NCI-H1105 (cell line): ENCODE measurements at places on chromosomes 4 and X.

- DNase-seq = no peak
These were observed 82.1 kb upstream of the IQCM start for GRCh38 chr4:149897783-149898182.

DNA sequence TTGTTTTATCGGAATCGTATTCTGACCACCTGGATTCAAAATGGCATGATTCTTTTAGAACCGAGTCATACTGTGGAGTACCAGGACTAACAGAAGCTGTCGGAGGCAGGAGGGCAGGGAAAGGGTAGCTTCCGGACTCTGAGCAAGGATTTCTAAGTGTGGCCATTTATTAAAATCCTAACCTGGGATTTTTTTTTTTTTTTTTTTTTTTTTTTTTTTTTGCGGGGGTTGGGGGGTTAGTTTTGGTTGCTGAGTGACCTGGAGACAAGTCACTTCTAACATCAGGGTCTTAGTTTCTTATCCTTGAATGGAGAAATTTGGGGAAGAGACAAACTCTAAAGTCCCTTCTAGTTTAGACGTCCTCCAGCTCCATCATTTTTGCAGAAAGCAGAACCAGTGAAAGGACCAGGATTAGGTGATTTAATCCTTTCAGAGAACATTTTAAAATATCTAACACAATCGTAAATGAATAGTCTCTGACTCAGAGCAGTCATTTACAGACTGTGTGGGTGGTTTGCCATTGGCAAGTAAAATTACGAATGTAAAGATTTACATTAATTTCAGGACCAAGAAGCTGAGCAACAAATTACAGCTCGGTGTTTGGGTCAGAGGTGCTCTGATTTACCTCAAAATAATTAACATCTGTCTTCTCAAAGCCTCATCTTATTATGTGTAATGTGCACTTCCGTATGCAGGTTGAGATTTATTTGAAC lies 7.3 kb downstream of the SLC25A5 start:
- DNase-seq = no peak

DNA sequence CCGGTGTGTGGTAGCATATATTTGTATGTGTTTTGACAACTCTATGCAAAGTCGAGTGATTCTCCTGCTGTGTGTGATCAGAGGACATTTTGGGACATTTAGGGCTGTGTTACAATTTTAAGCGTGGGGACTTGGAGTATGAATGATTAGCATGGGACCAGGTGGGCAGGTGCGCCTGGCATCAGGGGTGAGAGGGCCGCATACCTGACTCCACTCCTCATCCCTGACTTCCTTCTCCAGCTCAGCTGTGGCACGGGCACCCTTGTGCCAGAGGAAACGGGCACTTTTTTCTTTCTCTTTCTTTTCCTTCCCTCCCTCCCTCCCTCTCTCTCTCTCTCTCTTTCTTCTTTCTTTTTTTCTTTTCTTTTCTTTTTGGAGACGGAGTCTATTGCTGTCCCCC lies 15.7 kb upstream of the PLCXD1 start:
- DNase-seq = no peak

GRCh38 chr4:30208731-30209435 lies 511.3 kb upstream of the PCDH7 start:
- DNase-seq = no peak

DNA sequence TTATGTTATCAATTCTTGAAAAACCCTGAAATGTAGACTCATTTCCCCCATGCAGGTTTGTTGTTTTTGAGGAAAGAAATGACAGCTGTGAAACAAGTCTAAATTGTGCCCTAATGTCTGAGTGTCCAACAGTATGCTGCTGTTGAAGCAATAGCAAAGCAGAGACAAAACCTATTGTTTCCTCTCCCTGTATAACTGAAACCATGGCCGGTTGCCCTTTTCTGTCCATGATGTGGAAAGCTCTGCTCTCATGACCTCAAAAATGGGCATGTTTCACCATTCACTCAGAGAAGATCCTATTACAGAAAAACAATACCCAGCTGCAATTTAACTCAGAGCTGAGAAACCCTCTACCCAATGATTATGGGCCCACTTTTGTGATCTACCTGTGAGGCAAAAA lies 312.6 kb upstream of the FTHL17 start:
- no peak for DNase-seq

DNA sequence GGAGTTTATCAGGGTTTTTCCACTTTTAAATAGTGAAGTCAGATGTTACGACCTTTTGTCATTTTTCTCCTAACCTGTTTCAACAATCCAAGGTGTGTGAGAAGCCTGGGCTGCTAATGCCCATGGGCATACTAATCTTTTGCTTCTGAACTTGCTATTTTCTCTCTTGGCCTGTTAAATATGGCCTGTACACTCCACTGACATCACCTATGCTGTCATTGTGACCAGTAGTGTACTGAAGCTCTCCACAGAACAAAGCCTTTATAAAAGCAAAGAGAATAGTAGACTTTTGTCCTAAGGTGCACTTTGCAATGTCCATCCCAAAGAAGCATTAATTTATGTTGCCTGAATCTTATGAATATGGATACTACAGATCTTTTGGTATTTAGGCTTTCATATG lies 1490.5 kb downstream of the STIM2 start:
- DNase-seq = no peak

DNA sequence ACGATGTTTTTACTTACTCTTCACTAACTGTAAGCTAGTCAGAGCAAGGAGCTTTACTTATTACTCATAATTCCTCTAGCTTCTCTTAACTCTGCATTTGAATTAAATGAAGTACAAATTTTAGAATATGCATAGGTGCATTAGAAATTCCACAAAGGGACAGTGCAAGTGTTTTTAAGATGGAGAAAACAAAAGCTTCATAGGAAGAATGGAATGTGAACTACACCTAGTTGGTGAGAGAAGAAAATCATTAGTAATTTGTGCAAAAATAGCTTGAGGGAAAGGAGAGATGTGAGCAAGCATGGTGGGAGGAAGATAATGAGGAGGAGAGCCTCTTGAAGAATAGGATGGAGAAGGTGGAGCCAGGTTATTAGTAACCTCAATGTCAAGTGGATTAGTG lies 77.5 kb upstream of the SMARCA5 start:
- DNase-seq = no peak

DNA sequence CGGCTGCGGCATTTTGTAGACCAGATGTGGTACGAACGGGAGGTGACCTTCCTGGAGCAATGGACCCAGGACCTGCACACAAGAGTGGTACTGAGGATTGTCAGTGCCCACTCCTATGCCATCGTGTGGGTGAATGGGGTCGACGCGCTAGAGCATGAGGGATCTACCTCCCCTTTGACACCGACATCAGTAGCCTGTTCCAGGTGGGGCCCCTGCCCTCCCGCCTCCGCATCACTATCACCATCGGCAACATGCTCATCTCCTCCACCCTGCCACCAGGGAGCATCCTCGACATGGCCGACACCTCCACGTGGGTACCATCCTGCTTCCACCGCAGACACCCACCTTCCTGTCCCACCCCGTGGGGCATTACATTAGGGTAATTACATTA lies 46.2 kb downstream of the SMARCA5 start:
- no peak for DNase-seq

DNA sequence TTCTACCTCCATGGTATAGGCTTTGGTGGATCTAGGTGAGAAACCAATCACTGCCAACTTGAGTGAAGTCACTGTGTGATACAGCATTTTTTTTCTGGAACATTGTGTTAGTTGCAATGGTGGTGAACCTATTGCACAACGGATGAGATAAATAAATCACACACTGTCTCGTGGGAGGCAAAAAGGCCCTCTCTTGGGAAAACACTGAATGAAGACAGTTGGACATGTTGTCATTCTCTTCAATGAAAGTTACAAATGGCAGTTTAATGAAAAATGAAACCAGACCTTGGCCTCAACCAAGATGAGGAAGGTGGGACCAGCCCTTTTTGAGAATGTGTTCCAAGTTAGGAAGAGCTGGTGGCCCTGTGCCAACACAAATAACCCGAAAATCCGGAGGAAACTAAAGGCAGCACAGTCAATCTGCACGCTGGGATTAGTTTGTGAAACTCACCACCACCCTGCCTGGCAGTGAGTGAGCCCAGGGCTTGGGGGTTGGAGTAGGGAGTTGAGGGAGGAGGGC lies 5.4 kb upstream of the ADGRG2 start:
- DNase-seq = no peak

GRCh38 chr4:1725521-1725920 lies 4.2 kb downstream of the TACC3 start:
- no peak for DNase-seq

DNA sequence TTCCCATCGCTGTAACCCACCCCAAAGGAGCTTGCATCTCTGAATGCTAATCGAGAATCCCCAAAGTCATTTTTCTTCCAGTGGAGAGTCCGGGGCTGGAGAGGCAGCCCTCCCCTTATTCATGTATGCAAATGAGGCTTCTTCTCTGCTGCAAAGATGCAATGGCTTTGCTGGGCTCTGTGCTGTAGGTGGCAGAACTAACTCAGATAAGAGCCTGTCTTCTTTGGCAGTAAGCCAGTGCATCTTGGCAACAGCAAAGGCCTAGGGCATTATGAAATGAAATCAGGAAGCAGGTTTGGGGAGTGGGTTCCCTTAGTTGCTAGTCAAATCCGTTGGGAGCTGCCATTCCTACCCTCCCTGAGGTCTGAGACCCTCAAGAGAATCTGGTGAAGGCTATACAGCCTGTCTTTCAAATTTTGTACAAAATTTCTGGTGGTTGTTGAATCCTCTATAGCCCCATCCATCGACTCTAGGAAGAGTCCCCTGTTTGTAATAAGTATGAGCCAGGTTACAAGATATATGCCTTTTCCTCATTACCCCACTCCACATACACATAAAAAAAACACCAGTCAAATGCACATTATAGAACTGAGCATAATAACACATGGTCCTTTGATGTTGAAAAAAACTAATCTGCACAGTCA lies 290.6 kb upstream of the TAPT1 start:
- DNase-seq = no peak

GRCh38 chr4:632196-632790 lies 6.9 kb downstream of the PDE6B start:
- DNase-seq = no peak

DNA sequence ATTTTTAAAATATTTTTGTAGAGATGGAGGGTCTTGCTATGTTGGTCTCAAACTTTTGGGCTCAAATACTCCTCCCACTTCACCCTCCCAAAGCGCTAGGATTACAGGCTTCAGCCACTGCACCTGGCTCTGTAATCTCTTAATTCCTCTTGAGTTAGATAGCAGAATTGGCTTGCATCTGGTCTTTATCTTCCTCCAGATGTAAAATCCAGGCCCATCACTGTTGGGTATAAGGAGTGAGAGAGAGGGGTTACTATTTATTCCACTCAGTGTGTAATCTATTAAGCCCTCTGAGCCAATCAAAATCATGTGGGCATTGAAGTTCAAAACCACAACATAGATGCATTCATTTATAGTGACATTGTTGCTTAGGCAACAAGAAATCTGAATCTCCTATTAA lies 33.9 kb downstream of the ANK2 start:
- DNase-seq = no peak

GRCh38 chr4:16227462-16227868 lies 1.2 kb upstream of the TAPT1 start:
- DNase-seq = no peak

- no peak for DNase-seq
These were observed 23.3 kb downstream of the F8A3 start for GRCh38 chrX:155434906-155435743.

- no peak for DNase-seq
These were observed 57.1 kb upstream of the TNIP3 start for GRCh38 chr4:121221201-121221600.

- DNase-seq = no peak
These were observed 109.0 kb upstream of the ARSJ start for GRCh38 chr4:114088481-114088880.

GRCh38 chrX:20455001-20455400 lies 188.3 kb upstream of the RPS6KA3 start:
- DNase-seq = no peak

GRCh38 chr4:15649914-15650545 lies 5.1 kb downstream of the FBXL5 start:
- DNase-seq = peak; percentile 31

- DNase-seq = no peak
These were observed 117.1 kb downstream of the CORIN start for GRCh38 chr4:47720787-47721186.

DNA sequence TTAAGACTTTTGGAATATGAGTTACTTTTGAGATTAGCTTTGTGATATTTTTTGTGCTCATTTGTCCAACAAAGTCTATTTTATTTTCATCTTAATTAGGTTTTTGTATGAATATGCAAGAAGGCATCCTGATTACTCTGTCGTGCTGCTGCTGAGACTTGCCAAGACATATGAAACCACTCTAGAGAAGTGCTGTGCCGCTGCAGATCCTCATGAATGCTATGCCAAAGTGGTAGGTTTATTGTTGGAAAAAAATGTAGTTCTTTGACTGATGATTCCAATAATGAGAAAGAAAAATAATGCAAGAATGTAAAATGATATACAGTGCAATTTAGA lies 10.8 kb downstream of the ALB start:
- no peak for DNase-seq

DNA sequence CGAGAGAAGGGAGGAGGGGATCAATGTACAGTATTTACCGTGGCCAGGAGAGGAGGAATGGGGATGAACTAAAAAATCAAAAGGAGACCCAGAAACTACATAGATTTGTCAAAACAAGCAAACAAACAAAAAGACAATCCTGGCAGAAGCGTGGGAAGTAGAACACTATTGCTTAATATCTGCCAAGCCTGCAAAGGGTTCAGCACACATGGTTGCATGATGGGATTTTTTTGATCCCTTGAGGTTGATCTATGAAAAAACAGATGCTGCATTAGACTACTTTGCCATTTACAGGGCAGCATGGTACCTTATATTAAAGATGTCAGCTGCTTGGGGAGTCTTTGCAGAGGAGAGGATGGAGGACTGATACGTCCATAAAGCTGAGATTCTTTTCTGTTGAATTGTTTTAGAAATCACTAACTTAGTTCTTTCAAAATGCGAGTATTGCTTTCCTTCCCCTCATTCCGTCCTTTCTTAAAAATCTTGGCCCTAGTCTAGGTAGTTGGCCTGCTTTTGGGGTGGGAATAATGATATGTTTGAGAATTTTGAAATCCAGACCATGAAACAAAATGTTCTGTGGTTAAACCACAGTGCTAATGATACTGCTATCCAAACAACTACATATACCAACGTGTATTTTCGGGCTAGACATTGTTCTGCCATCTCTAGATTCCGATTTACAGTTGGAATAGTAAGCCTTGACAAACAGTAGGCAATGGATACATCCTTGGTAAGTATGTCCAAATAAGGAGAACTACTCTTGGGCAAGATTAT lies 39.6 kb upstream of the TMEM150C start:
- no peak for DNase-seq

DNA sequence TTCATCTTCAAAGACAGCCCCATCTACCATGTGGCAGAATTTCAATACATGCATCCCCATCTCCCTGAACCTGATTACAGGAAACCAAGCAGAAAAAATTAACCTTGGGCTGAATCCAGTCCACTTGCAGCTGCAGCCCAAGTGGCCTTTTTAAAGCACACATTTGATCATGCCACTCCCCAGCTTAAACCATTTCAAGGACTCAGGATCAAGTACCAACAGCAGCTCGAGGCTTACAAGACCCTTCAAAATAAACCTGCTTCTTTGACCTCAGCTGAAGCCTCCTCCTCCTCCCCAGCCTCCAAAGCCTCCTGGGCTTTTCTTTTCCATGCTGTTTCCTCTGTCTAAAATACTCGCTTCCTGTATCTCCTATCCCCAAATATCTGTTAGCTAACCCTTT lies 50.7 kb upstream of the KIT start:
- no peak for DNase-seq

- no peak for DNase-seq
These were observed 348.2 kb downstream of the SPRY1 start for GRCh38 chr4:123744664-123745290.

GRCh38 chrX:19990556-19991349 lies at the start of gene BCLAF3:
BCLAF3 (minus strand) TSS chrX:19991061; CDS start chrX:19970264, 20,797 bp downstream.
- peak; percentile 75 for DNase-seq

- no peak for DNase-seq
These were observed 517.1 kb upstream of the ZFP42 start for GRCh38 chr4:187478292-187479140.
